Muscle of leg (tissue), 16 donors: ENCODE measurements at places on chromosomes 2 and 18. TPM values are rescaled to one million over a fixed set of nuclear protein-coding genes. Genes with fewer than 3 reads are reported as not detected.

CHRND gene
- 138 TPM for polyA plus RNA-seq

DNA sequence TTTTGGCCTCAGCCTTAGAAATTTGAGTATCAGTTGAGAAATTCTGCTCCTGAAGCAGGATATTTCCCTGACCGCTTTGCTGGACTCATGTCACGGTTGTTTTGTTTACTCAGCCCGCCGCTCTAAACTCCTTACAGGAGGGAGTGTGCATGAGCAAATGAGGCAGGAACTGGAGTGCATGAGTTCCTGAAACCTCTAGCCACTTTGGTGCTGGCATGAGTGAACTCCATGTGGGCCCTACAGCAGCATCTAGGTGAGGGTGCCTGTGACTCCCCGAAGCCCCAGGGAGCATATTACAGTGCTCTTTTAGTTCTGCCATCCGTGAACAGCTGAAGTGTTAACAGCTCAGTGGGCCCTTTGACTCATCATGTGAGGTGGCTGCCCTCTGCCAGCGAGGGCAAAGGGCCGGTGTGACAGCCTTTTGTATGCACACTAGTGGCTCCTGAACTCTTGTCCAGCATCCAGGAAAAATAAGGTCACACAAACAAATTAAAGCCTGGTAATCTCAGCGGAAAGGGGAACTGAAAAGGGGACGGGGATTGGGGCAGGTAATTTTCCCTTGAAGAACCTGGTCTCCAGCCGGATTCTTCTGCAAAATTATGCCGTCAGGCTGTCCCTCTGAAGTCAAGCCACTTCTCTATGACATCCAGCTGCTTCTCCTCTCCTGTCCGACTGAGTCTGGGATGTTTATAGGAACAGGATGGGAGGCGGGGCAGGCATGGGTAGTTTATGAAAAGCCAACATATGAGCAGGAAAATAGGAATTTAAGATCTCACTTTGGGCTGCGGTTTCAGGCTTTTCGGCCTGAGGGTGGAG, 1668.7 kb downstream of the SUCLG1 start:
- peak; percentile 5 for DNase-seq

- no peak for DNase-seq
Observed at GRCh38 chr2:216553093-216553478, 54.4 kb downstream of the RPL37A start.

MYO5B gene
- 2.7 TPM for polyA plus RNA-seq

DNA sequence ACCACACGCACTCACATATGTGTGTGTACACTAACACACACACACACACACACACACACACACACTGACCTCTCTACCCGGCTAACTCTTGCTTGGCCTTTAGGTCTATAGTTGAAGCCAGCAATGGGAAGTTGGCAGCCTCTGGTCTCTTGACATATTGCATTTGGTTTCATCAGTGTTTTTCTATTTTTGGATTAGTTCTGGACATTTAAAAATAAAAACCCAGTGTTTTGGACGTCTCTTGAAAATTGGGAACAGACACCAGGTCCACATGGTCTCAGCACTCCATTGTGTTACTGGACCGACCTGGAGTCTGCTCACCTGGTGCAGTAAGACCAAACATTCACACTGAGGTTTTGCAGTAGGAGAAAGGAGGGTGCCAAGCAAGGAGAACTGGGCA, 50.4 kb upstream of the AFF3 start:
- peak; percentile 42 for DNase-seq

DNA sequence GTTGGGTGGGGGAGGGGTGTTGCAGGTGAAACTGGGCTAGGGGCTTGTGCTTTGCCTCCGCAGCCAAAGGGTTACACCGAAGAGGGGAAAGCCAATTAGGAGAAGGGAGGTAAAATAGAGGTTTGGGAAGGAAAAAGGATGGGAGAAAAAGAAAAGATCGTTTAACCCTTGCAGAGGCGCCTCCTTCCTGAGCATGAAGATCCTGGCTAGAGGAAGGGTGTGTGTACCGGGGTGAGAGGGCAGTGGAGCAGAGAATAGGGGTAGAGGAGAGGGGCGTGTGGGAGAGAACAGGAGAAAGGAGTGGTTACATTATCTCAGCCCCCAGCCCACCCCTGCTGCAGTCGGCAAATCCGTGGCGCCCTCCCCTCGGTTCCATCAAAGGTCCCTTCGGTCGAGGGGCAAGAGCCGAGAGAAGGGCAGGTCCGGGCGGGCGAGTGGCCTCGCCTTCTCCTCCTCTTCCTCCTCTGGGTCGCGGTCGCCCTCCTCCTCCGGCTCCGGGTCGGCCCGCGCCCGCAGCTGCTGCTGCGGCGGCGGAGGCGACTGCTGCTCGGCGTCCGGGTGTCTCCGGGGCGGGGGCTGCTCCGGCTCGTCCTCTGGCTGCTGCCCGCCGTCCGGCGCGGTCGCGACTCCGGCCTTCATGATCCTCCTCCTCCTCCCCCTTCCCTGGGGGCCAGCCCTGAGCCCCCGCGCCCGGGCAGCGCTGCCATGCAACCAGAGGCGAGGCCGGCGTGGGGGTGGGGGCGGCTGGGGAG, 1.1 kb downstream of the MARCHF4 start:
- DNase-seq = no peak

- DNase-seq = no peak
Observed at GRCh38 chr2:109277406-109277805, 148.4 kb downstream of the SH3RF3 start.

DNA sequence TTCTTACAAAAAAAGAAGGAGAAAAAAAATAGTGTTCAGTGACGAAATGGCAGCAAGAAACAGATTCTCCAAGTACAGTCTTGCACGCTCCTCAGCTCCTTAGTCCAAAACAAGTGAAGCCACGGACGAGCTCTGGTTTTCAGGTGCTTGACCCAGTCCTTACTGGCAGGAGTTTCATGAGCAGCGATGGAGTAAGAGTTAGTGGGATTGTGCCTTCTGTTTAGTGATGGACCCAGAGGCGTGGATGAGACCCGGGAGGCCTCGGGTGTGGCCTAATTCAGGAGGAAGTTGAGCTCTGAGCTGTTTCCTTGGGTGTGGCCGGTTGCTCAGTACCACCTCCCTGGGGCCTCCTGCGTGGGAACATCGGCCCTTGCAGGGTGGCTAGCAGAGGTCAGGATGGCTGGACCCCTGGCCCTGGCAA, 52.0 kb downstream of the KIF5C start:
- no peak for DNase-seq

DNA sequence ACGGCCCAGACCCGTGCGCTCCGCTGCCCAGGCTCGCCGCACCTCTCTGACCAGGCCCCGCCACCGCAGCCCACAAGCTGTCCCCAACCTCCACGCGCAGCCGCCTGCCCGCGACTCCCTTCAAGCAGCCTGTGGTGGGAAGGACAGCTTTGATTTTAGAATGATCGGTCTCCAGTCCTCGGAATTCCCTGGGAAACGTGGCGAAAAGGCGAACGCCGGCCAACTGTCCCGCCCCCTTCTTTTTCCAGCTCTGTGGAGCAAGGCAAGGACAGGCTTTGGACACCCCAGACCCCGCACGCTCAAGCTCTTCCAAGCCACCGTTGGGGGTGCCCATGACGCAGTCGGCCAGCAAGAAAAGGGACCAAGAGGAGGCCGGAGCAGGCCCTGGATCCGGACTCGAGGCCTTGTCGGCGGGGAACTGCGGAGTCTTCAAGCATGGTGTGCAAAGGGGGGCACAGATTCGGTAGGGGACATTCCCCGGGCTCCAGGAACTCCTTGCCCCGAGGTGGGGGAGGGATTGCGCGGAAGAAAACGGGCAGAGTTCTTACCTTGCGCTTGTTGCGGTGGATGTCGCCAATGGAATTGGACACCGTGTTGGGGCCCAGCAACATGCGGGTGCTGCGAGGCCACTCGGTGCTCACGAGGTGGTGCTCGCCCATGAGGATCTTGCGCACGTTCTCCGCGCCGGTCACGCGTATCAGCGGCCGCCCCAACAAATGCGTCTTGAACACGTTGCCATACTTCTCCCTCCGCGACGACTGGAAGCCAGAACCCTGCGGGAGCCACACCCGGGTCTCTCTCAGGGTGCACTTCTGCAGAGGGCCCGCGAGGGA, 4.0 kb downstream of the CYP26B1 start:
- DNase-seq = peak; percentile 76

GRCh38 chr2:183752571-183752970, 628.3 kb downstream of the NUP35 start:
- no peak for DNase-seq

C2orf78 gene
- polyA plus RNA-seq = not detected

HRH4 gene
- not detected for polyA plus RNA-seq

SYT4 gene
- polyA plus RNA-seq = not detected

ERLEC1 gene
- polyA plus RNA-seq = 48.8 TPM

SPATA3 gene
- not detected for polyA plus RNA-seq
